Activated naive CD4-positive, alpha-beta T cell treated with anti-CD3 and anti-CD28 coated beads, Interleukin-2, amount 50 U/mL, for 72 hours (primary cell): ENCODE measurements at places on chromosomes 16 and 17. TPM values are rescaled to one million over a fixed set of nuclear protein-coding genes. Genes with fewer than 3 reads are reported as not detected.

- no peak for DNase-seq
Measured at GRCh38 chr16:53817812-53818550, 114.0 kb downstream of the FTO start.

DNA sequence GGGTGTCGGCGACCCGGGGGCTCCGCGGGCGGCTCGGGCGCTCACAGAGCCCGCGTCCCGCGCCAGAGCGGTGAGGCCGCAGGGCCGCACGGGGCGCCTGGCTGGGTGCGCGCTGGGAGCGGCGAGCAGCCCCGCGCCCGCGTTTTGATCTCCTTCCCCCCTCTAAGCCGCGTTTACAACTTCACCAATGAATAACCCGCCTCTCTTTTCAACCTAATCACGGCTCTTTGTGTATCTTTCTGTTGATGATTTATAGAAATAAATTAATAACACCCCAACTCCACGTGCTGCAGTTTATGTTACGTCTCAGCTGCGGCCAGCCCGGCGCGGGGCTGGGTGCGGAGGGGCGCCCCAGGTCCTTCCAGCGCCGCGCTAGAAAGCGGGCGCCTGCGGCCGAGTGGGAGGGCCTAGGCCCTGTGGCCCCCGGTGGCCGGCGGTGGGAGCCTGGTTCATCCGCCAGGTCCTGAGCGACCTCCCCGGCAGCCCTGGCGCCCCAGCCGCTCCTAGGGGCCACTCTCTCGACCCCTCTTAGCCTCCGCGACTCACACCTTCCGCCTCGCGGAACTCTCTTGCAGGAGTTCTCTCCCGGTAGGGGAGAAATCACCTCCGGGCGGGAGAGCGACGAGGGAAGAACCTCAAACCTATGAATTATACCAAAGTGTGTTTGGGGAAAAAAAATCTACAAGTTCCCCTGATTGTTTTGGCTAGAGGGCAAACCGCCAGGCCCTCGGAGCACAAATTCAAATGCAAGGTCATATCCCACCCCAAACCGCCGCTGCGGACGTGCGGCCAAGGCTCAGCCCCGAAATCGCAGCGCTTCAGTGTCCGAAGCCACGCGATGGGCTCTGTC, 1.9 kb downstream of the HNF1B start:
- no peak for DNase-seq

DNA sequence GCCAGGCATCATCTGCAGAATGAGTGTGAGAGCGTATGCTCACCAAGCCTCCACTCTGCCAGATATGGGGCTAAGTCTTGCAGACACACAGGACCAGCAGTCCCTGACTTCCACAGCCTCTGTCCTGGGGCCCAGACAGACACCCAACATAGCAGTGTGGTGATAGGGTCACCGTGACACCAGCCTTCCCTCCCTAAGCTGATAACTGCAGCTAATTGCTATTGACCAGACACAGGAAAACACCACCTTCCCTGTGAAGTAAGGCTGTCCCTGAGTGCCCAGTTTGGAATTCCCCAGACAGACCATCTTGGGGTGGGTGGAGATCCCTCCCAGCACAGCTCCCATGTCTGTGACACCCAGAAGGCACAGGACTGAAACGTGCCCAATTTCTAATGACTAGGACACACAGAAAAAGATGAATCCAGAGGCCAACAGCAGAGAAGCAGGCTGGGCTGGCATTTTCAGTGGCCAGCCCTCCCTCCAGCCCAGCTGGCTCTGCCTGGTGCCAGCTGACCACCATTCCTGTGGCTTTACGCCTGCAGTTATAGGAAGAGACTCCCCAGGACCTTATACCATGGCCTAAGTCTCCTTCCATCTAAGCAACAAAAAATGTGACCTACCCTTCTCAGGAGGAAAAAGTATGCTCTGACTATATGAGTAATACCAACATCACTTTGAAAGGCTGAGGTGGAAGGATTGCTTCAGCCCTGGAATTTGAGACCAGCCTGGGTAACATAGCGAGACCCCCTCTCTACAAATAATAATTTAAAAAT, 30.3 kb downstream of the ATPAF2 start:
- no peak for DNase-seq

DNA sequence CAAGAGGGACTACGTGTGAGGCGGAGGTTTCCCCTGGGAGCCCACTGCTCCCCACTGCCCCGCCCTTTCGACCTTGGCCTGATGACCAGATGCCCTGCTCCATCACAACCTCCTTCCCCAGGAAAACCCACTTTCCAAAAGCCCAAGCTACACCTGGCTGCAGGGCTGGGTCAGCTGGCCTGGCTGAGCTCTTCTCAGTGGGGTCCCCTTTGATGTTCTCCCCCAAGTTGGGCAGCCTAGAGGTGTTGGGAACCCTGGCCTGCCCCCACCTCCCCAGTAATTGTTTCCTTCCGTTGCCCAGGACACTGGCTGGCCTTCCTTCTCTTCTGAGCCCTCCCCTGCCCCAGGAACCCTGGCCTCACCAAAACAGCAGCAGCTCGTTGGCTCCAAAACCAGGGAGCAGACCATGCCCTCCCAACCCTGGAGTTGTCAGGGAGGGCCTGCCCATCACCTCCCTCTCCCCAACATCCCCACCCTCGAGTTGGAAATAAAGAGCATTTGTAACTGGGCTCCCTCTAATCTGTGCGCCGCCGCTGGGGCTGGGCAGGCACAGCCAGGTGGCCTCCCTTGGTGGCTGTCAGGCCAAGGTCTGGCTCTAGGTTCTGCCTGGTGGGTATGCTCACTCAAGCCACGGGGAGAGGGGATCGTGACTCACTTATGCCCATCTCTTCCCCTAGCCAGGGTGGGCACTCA, 1.4 kb downstream of the CLDN9 start:
- DNase-seq, result no peak

Gene RMI2
- 78.1 TPM for total RNA-seq

Gene CD300LB
- total RNA-seq, result not detected

DNA sequence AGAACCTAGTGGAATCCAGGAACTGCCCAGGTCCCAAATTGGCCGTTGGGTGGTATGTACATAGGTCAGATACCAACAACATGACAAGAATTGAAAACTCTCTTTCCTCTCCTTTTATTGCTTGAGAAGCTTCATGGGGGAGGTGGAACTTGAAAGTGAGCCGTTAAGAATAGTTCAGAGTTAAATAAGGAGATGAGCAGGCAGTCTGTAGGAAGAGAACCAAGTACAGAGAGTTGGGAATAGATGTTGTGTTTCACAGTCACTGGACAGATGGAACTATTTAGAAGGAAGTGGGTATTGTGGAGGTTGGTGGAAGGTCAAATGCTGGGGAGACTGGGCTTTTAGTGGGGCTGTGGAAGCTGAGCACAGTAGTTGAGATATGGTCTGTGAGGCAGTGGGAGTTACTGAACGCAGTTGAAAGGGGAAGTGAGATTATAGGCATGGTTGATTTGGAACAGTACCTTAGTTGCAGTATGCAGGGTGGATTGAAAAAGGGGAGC, 26.4 kb downstream of the ARHGAP44 start:
- DNase-seq, result no peak

DNA sequence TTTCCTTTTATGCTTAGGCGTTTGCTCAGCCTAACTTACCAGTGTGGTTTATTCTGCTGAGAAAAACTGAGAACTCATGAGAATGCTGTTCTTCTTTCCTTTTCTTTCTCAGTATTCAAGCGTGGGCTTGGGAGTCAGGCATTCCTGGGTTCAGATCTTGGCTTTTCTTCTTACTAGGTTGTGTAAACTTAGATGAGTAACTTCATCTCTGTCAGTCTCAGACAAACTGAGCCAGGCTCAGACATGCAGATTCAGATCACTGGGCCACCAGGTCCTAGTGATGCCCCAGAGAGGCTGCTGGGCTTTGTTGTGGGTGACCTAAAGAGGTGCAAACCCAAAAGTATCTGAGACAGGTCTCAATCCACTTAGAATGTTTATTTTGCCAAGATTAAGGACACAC, 95.8 kb upstream of the MPHOSPH6 start:
- no peak for DNase-seq

DNA sequence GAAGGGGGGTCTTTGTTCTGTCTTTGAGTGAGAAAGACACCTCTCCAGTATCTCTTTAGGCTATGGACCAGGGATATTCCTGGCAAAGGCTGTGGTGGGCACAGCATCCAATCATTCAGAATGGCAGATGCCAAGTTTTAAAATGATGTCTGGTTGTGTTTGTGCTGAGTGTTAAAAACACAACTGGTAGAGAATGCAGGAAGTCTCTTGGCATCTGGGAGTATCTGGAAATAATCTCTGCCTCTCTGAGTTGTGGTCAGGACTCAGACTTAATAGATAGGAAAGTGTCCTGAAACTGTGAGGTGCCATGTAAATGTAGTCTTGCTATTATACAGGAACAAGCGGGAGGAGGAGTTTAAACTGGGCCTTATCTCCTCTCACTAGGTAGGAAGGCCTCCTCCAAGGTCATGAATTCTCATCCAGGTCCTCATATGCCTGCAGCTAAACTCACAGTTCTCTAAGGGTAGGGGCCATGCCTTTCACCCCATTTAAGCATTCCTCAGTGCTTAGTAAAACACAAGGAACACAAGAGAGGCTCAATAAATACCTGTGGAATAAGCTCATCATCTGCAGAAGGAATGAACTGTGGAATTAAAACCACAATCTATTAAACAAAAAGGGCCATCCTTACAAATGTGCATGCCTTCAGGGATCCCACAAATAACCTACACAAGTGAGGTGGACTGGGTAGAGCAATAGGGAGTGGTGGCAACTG, 317.6 kb downstream of the CBLN1 start:
- DNase-seq, result no peak

Gene KRTAP2-3
- total RNA-seq, result not detected

GRCh38 chr17:9209781-9210370, 188.6 kb downstream of the NTN1 start:
- DNase-seq, result no peak

GRCh38 chr17:56499799-56500388, 93.6 kb upstream of the NOG start:
- DNase-seq, result no peak

DNA sequence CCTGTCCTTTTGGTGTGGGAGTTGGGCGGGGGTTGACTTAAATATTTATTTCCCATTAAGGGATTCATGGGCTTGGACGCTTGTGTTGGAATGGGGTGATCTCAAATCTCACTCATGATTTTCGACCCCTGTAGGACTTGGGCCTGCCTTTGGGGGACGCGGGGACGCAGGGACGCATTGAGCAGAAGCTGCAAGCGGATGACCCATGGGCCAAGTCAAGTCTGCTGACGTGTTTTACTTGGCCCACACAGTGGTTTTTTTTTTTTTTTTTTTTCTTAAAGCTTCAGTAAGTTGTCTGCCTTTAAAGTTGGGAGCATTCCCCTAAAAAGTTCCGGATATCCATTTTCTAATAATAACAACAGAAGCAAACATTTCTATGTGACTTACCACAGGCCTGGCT, 28.9 kb downstream of the CMIP start:
- no peak for DNase-seq

DNA sequence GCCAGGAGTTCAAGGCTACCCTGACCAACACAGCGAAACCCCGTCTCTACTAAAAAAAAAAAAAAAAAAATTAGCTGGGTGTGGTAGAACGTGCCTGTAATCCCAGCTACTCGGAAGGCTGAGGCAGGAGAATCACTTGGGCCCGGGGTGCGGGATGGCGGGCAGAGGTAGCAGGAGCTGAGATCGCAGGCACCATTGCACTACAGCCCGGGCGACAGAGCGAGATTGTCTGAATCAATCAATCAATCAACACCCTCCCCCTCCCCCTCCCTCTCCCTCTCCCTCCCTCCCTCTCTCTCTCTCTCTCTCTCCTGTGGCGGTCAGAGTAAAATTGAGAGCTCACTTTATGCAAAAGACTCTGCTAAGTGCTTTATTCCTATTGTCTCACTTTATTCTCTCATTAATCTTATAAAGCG, 1.2 kb downstream of the HSDL1 start:
- DNase-seq, result no peak

DNA sequence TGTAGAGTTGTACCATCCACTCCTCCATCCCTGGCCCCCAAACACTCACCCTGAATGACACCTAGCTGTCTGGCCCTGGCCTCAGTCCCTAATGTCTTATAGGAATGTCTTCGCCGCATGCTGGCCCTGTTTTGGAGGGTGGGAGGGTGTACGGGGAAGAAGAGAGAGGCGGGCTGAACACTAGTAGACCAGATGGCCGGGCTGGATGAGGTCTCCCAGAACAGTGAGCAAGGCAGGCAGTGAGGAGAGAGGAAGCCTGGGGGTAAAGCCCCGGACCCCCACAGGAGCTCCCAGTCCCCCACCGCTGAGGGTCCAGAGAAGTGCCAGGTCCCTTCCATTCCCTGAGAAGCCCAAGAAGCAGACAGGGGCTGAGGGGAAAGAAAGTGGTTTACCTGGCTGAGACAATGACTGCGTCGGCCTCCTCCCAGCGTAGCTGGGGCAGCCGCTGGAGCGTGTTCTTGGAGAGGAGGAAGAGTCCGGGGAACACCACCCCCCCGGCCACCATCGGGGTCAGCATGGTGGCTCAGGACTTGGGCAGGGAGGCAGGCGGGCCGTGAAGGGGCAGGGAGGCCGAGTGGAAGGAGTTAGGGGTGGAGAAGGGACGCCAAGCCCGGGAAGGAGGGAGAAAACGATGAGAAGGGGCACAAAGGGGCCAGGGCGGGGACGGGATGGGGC, 923 bp downstream of the TLCD3B start:
- no peak for DNase-seq

- DNase-seq, result no peak
Measured at GRCh38 chr16:12272264-12272663, 295.7 kb downstream of the SNX29 start.

- DNase-seq, result no peak
Measured at GRCh38 chr16:51399908-51400670, 249.0 kb upstream of the SALL1 start.

- no peak for DNase-seq
Measured at GRCh38 chr17:29710891-29711418, 88.2 kb upstream of the CORO6 start.

DNA sequence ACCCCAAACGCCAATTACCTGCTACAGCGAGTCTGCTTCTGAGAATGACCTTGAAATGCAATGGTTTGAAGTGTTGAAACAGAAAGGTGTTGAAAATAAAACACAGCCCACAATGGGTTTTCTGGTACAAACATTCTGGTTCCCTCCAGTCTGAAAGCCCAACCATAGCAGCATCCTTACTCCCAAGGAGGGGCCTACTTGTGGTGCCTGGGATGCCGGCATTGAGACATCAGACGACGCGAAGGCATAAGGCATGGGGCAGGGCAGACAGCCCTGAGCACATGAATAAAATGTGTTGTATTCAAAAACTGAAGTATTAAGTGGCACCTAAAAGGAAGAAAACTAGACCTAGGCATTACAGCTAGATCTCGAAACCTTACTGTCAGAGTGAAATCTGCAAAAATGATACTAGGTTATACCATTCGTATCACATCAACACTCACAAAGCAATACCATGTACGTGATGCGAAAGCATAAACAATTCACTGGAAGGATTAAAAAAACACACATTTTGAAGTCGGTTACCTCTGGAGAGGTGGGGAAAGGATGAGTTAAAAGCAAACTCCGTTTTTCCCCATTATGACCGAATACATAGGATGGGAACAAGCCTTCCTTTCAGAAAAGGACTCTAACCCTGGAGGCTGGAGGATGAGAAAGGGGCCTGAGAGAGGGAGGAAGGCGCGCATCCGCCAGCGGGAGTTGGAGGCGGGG, 702 bp downstream of the NUDT21 start:
- no peak for DNase-seq

- no peak for DNase-seq
Measured at GRCh38 chr16:53022374-53022773, 30.3 kb downstream of the CHD9NB start.

Gene SCNN1B
- total RNA-seq, result not detected

GRCh38 chr16:80046848-80047247, 446.3 kb upstream of the MAF start:
- DNase-seq, result no peak

- DNase-seq, result no peak
Measured at GRCh38 chr16:77574867-77575624, 140.2 kb upstream of the ADAMTS18 start.

Gene CNGB1
- total RNA-seq, result 0.51 TPM

Gene PERCC1
- total RNA-seq, result not detected
